KBM-7 (cell line): ENCODE measurements at places on chromosomes 13 and 19.

DNA sequence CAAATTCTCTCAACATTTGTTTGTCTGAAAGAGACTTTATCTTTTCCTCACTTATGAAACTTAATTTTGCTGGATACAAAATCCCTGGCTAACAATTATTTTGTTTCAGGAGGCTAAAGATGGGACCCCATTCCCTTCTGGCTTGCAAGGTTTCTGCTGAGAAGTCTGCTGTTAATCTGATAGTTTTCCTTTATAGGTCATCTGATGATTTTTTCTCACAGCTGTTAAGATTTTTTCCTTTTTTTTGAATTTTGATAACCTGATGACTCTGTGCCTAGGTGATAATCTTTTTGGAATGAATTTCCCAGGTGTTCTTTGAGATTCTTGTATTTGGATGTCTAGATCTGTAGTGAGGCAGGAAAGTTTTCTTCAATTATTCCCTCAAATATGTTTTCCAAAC is 2661.4 kb downstream of the PCDH9 start:
- DNase-seq: no peak

GRCh38 chr13:28035146-28035782 is 46.8 kb upstream of the URAD start:
- no peak for DNase-seq

DNA sequence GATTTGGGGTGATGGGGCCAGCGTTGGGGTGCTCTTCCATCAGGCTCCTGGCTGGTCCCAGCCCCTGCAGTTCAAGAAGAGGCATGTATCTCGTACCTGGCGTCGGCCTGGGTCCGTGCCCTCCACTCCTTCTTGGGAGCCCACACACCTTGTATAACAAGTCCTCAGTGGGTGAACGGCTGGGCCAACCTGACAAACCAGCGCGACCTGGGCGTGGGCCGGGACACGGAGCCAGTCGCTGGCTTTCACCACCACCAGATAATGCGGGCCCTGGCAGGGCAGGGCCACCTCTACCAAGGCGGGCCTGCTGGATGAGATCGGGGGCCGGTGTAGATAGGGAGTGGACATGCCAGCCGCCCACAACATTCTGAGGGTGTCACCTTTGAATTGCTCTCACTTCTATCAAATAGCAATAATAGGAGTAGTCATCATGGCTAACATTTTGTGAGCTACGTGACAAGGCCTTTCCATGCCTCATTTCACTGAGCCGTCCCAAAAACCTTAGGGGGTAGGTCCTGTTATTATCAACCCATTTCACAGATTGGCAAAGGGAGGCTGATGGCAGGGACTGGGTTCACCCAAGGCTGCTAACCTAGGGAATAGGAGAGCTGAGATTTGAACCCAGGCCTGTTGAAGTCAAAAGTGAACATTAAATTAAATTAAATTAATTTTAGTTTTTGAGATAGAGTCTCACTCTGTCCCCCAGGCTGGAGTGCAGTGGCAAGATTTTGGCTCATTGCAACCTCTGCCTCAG is 3.5 kb downstream of the CYP4F22 start:
- no peak for DNase-seq

- DNase-seq: no peak
Observed at GRCh38 chr13:43305416-43305815, 282.0 kb downstream of the DNAJC15 start.

DNA sequence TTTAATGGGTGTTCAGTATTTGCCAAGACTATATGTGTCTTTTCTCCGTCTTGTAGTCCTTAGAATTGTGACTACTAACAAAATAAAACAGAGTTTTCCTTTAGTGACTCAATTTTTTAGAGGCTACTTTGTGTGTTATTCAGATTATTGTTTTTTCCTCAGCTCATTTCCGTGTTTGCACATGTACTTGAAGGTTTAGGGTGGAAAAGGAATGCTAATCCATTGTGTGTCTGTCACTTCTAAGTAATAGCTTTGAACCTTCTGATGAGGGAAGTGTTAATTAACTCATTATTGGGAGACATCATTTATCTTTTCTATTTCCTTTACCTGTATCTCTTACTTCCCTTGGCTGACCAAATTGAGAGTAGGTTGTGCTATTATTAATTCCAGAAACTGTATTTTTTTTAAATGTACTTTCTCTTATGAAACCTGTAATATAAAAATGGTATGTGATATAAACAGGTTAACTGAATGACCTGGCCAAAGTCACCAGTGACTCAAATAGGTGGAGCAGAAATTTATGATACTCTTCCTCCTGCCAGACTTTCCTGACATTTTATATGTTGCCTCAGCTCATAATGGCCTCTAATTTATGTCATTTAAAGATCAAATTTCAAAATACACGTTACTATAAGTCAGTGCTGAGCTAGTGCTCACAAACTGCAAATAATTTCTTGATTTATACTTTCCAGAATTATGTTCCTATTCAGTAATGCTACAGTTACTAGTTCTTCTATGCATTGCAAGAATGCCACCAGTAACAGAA is 88.8 kb downstream of the LMO7 start:
- DNase-seq: no peak
